Mesothelial cell of epicardium (in vitro differentiated cells): ENCODE measurements at places on chromosomes 7 and 10.

GRCh38 chr7:47370461-47371042 lies 211.4 kb downstream of the TNS3 start:
- no peaks in the 10 kb centered on the region for H3K27me3 ChIP-seq
- H3K27ac ChIP-seq, result peak overlapping the region; percentile 56
- DNase-seq, result no peak
- peaks cover 28% of the 10 kb centered on the region for H3K4me1 ChIP-seq
- no peak overlapping the region for H3K4me3 ChIP-seq

DNA sequence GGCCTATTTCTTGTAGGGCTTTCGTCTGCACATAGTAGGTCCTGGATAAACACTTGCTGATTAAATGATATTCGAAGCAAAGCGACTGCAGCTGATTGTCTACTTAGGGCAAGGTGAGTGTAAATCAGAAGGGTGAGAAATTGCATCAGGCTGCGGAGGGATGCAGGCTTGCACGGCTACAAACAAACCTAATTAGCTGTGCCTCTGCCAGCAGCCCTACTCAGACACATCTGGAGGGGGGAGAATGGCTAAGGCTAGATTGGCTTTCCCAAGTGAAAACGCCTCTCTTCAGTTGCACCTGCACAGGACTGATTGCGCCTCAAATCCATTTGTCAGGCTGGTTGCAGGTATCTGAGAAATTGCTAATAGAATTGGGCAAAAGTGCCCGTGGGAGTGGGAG lies 247.5 kb downstream of the DPP6 start:
- H3K27me3 ChIP-seq, result peaks cover 34% of the 10 kb centered on the region
- H3K4me1 ChIP-seq, result no peaks in the 10 kb centered on the region
- no peak for DNase-seq
- H3K4me3 ChIP-seq, result no peak overlapping the region
- no peaks in the 10 kb centered on the region for H3K36me3 ChIP-seq

DNA sequence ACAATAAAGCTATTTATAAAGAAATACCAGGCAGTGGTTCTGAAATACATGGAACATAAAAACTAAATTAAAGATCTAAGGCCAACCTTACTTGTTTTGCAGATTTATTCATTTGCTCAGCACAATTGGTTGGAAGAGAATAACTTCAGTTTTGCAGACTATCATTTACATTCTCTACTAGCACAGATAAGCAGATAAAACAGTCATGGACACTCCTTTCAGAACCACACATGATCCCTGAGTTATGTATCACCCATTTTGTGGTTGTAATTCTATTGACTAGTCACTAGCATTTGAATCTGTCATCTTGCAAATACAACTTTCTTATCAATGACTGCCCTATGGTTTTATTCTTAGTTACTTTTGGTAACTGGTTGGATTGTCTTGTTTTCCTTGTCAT lies 45.1 kb downstream of the PRKAR2B start:
- H3K4me3 ChIP-seq, result no peak overlapping the region
- no peak overlapping the region for H3K27ac ChIP-seq
- no peaks in the 10 kb centered on the region for H3K36me3 ChIP-seq
- H3K27me3 ChIP-seq, result no peaks in the 10 kb centered on the region

DNA sequence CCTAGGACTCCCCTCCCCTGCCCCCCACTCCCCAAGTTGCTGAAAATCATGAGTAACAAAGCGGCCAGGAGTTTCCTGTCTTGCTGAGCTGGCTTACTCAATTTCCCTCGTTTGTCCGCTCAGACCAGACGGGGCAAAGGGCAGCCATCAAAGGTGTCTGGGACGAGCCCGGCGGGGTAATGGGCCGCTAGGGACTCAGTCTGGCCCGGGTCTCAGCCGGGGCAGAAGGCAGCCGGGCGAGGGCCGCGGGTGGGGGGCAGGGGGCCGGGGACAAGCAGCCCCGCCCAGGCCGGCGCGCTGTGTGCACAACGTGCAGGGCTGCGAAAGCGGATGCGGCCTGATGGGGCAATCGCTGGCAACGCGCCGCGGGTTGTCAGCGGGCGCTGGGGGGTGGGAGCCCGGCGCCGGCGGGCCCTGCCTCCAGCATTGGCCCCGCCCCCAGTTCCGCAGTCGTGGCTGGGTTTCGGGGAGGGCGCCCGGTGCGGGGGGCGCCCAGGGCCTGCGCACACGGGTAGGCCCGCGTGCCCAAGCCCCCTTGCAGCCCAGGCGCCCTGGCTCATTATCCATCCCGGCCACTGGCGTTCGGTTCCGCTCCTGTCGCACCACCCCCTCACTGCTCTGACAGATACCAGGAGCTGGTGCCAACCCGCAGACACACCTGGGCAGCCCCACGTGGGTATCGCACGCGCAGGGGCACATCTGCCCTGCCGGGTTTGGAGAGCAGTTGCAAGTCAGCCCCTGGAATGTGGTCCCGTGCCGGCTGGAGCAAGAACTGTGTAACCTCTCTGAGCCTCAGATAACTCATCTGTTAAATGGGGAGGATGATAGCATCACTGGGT lies 35.1 kb downstream of the DNAJB12 start:
- H3K4me3 ChIP-seq, result peak overlapping the region; percentile 23
- DNase-seq, result peak; percentile 83
- no peaks in the 10 kb centered on the region for H3K36me3 ChIP-seq
- H3K27me3 ChIP-seq, result no peaks in the 10 kb centered on the region
